ENCODE measurements at places on chromosomes 7 and 10. TPM values are rescaled to one million over a fixed set of nuclear protein-coding genes. Genes with fewer than 3 reads are reported as not detected.

The GIMAP7 gene
- total RNA-seq, result not detected

The CACNB2 gene
- total RNA-seq, result not detected

The KCND2 gene
- not detected for total RNA-seq

The CYP26C1 gene
- not detected for total RNA-seq

The TRIM50 gene
- not detected for total RNA-seq

The MGAM2 gene
- total RNA-seq, result not detected

The MYL10 gene
- not detected for total RNA-seq

The UNCX gene
- total RNA-seq, result not detected

The HK1 gene
- total RNA-seq, result 37.5 TPM

The HOXA4 gene
- 1.5 TPM for total RNA-seq

The FBXO24 gene
- 0.07 TPM for total RNA-seq

The AGR3 gene
- total RNA-seq, result not detected

The DMBT1 gene
- 0.13 TPM for total RNA-seq

The MEOX2 gene
- total RNA-seq, result not detected

The NAT16 gene
- total RNA-seq, result 0.29 TPM

The NCF1 gene
- total RNA-seq, result not detected

The RELN gene
- total RNA-seq, result not detected

The SPDYE9 gene
- total RNA-seq, result not detected

The MARVELD1 gene
- total RNA-seq, result 49.0 TPM

The DDX56 gene
- total RNA-seq, result 130 TPM

The AKR1D1 gene
- not detected for total RNA-seq

The ZNF736 gene
- total RNA-seq, result not detected

The CALHM1 gene
- not detected for total RNA-seq

The MRLN gene
- not detected for total RNA-seq

The TFEC gene
- not detected for total RNA-seq

The HOXA6 gene
- total RNA-seq, result 1.9 TPM

The INSYN2A gene
- total RNA-seq, result 1.7 TPM

The ZNF655 gene
- 58.6 TPM for total RNA-seq

The EPO gene
- not detected for total RNA-seq

The BMPER gene
- total RNA-seq, result 5.7 TPM

The TUBAL3 gene
- 0.33 TPM for total RNA-seq

The PRRT4 gene
- 0.36 TPM for total RNA-seq
